ENCODE measurements at places on chromosomes 7 and 10.
A peak's percentile ranks its signal among the peaks of the same experiment; 100 is the strongest.

- no peak for DNase-seq
These were observed 40.6 kb upstream of the GHITM start for GRCh38 chr10:84098667-84099066.

DNA sequence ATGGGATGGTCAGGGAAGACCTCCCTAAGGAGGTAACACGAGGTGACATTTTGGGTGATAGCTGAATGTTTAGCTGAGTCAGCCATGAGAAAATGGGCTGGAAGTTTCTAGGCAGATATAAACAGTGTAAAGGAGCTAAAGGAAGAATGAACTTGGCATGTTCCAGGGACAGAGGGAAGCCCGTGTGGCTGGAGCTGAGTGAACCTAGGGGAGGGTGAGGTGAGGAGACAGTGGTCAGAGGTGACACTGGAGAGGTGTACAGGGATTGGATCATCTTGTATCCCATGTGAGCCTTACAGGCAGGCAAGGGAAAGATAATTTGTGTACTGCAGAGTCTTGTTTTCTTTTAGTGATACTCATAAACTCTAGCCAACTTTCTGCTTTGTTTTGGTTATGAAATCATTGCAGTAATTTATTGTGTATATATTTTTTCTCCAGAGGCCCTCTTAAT is 1.8 kb downstream of the STARD3NL start:
- DNase-seq = no peak

GRCh38 chr10:67506083-67506756 is 189.8 kb downstream of the CTNNA3 start:
- DNase-seq = peak; percentile 42

GRCh38 chr10:57973451-57973850 is 294.2 kb downstream of the IPMK start:
- DNase-seq = no peak

GRCh38 chr7:139576179-139576973 is 52.9 kb downstream of the CLEC2L start:
- DNase-seq = no peak
